ENCODE measurements at places on chromosomes 11 and 22. TPM values are rescaled to one million over a fixed set of nuclear protein-coding genes. Genes with fewer than 3 reads are reported as not detected.

Gene OVOL1
- total RNA-seq: 0.48 TPM

Gene OR2AT4
- total RNA-seq: not detected

Gene MMP27
- not detected for total RNA-seq

Gene SLC22A25
- total RNA-seq: not detected

Gene OR51E2
- total RNA-seq: not detected

Gene DGCR6
- 1.6 TPM for total RNA-seq

Gene NCF4
- 9.7 TPM for total RNA-seq

Gene EWSR1
- 309 TPM for total RNA-seq

Gene FJX1
- total RNA-seq: 0.10 TPM

Gene CECR2
- 0.05 TPM for total RNA-seq

Gene APOL6
- total RNA-seq: 70.9 TPM

Gene FXYD6
- not detected for total RNA-seq

Gene NTM
- not detected for total RNA-seq

Gene DNAJC24
- 13.5 TPM for total RNA-seq

Gene OR10A2
- total RNA-seq: not detected

Gene CNGA4
- not detected for total RNA-seq

Gene OR2AG2
- total RNA-seq: not detected

Data from activated naive CD4-positive, alpha-beta T cell treated with anti-CD3 and anti-CD28 coated beads, Interleukin-2, amount 10 ng/mL, durations not matched to agents 5 hours and 36 hours (primary cell).